HEK293T (cell line): ENCODE measurements at places on chromosomes 12 and 14.

DNA sequence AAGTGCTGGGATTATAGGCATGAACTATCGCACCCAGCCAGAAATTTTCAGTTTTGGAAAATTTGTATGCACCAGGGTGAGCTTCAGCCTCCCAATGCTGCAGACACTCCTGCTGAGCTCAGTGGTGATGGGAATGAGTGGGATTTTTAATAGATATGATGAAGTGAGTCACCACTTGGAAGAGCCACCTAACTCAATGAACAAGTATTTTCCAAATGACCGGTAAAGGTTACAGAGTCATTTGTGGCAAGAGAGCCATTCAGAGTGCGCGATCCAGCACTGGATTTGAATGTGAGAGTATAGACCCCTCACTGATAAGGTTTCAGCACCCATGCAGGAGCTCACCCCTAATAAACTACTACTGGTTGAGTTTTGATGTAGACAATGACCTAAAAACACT lies 100.7 kb downstream of the PPP2R5C start:
- no peak for DNase-seq

- no peak for DNase-seq
Observed at GRCh38 chr12:113201187-113202177, 16.0 kb downstream of the RITA1 start.

GRCh38 chr12:9606736-9607372 lies 862 bp downstream of the KLRB1 start:
- no peak for DNase-seq

GRCh38 chr14:105258846-105259245 lies 10.5 kb downstream of the BTBD6 start:
- DNase-seq, result no peak

DNA sequence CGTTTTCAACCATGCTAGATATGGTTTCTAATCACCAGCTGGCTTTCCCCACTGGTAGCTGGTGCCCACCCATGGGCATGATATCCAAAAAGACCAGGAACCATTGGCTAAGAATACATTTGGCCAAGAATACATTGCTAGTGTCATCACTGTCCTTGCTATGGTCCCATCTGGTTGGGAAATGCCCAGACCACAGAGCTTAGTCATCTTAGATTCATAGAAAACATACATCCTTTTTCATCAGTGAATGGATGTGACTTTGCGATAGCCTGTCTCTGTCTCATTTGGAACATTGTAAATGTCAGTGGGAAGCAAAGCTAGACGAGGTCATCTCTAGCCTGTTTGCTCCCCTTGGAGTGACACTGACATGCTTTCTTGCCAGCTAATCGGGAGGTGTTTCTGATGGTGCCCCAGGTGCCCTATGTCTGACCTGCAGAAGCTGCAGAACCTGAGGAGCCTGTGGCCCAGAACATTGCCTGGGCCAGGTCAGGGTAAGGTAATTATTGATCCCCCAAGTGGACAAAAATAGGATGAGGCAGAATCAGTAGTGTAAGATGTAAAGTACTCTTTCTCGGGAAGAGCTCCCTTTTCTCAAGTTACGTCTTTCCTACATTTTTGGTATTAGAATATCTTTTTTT lies 194.8 kb downstream of the SLC41A2 start:
- no peak for DNase-seq

DNA sequence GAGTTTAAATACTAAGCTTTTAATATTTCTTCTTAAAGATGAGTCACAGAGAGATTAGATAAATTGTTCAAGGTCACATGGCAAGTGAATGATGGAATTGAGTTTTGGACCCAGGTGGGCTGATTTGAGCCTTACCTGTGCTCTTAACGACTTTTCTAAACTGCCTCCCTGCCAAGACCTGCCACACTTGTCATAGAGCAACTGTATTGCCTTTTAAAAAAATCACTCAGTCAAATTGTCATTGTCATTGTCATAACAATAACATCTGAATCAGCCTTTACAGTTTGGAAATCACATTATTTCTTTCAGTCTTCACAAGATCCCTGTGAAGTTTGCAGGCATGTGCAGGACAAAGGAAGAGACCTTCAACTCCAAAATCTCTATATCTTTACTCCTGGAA lies 25.7 kb downstream of the SLC4A8 start:
- DNase-seq, result no peak

GRCh38 chr12:14384783-14385638 lies 19.5 kb downstream of the ATF7IP start:
- peak; percentile 52 for DNase-seq

DNA sequence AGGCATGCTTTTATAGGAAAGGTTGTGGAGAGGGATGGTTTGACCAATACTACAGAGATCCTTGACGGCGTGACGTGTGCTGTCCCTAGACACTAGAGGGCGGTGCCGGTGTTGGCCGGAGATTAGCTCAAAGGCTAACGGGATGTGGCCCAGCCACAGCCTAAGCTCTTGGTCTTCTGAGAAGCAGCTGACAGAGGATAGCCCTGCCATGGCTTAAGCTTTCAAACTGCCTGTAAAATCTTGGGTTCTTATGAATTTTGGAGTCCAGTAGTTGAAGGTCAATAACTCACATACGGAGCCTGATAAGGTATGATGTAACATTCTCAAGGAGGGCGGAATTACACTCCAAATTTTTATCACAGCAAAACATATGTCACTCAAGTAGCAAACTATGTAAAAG lies 515.7 kb upstream of the ATXN7L3B start:
- DNase-seq, result peak; percentile 55

- no peak for DNase-seq
Observed at GRCh38 chr12:76548222-76548837, 11.2 kb downstream of the OSBPL8 start.

GRCh38 chr14:77825895-77826519 lies 26.1 kb downstream of the ADCK1 start:
- DNase-seq, result no peak

- DNase-seq, result no peak
Observed at GRCh38 chr12:57628280-57629191, 4.5 kb downstream of the B4GALNT1 start.

DNA sequence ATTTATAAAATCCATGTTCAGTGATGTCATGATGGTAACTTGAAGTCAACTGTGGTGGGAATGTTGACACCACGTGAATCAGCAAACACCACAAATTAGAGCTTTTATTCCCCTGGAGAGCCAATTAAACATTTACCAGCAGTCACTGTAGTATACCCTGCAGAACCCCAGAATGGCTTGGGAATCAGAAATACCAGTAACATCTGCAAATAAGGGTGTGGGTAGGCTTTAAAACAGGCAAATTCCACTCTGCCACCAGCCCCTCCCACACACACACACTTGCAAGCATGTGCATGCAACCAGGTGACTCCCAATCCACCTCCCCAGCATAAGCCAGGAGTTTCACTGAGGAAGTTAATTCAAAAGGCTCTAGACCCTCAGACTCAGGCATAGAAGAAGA lies 63.6 kb upstream of the TMEM263 start:
- DNase-seq, result no peak

GRCh38 chr14:37726708-37727107 lies 131.3 kb downstream of the TTC6 start:
- no peak for DNase-seq

GRCh38 chr12:88381466-88381865 lies 198.8 kb downstream of the KITLG start:
- DNase-seq, result no peak

- DNase-seq, result no peak
Observed at GRCh38 chr14:59069163-59069854, 119.2 kb upstream of the DAAM1 start.

- DNase-seq, result no peak
Observed at GRCh38 chr12:5488626-5488955, 56.7 kb downstream of the NTF3 start.

DNA sequence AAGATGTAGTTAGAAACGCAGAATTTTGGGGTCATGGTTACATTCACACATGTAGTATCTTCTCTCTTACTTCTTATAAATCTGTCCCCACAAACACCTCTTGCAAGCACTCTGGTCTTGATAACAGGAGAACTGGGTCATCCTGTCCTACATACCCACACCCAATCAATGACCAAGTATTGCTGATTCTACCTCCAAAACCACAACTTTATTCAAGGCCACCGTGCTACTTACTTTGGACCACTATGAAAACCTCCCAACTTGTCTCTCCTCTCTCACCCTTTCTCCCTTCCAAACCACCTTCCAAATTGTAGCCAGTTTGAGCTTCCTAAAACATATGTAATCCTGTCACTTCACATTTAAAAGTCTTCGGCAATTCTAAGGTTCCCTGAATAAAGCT lies 5.4 kb downstream of the SERPINA11 start:
- no peak for DNase-seq

- no peak for DNase-seq
Observed at GRCh38 chr12:91347481-91348214, 165.0 kb upstream of the DCN start.
